IPS DF 19.7 (cell line): ENCODE measurements at places on chromosomes 7 and 10.

DNA sequence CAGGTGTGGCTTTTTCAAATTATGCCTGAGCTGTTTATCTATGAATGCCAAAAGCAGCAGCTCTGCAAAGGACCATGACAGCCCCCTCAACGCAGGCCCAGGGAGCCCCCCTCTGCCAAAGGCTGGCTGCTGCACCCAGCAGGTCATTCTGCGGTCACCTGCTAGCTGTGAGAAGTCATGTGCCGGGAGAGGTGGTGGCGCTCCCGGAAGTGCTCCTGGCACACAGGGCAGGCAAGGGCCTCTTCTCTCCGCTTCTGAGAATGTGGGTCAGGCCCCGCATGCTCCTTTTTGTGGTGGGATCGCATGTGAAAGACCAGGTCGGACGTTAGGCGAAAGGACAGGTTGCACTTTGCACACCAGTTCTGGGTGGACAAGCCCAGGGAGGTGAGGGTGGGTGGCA is 16.4 kb downstream of the ZNF488 start:
- DNase-seq, result no peak

GRCh38 chr7:24764011-24764410 is 6.7 kb upstream of the GSDME start:
- DNase-seq, result no peak

- DNase-seq, result no peak
Measured at GRCh38 chr7:46215987-46216567, 295.0 kb upstream of the IGFBP3 start.

DNA sequence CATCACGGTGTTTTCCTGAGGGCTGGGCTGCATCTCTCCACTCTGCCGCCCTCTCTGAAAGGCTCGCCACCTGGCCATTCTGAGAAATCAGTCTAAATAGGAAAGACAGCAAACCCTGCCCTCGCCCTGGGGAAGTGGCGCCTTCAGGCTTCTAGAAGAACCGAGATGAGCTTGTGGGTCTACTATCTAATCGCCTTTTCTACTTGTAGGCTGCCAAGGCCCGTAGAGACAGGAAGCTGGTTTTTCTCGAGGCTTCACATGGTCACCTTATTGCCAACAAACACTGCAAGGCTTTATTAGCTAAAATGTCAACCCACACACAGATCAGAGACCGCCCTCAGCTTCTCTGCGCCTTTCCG is 21.4 kb downstream of the LAT2 start:
- DNase-seq, result no peak

DNA sequence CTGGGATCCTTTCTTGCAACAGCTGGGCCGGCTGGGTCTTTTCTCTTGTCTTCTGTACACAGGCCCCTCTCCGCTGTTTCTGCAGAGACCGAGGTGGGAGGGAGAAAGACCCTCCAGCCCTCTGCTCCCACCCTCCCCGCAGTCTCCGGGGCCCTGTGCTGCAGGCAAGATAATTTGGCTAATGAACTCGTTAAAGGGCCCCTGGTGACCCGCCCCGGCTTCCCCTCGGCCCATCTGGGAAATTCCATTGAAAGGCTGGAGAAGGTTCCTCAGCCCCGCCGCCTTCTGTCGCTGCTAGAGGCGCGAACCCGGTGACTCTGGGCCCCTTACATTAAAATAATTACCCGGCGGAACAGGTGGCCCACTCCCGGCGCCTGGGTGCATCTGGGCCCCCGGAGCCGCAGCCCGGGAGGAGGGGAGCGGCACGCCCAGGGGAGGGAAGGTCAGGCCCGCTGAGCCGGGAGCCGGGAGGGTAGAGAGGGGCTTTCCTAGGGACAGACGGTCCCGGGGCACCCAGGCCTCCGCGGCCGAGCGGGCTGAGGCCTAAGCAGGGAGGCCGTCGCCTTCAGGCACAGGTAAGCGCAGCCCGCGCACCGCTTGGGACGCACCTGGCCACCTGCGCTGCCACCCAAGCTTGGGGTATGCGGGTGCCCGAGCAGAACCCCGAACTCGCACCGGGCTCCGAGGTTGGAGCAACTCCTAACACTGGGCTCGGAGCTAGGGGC is 7.3 kb upstream of the MNX1 start:
- DNase-seq, result no peak

GRCh38 chr10:78566284-78567111 is 502.3 kb upstream of the ZMIZ1 start:
- no peak for DNase-seq
